Activated CD4-positive, alpha-beta memory T cell treated with anti-CD3 and anti-CD28 coated beads for 36 hours (primary cell): ENCODE measurements at places on chromosomes 2 and 18.

DNA sequence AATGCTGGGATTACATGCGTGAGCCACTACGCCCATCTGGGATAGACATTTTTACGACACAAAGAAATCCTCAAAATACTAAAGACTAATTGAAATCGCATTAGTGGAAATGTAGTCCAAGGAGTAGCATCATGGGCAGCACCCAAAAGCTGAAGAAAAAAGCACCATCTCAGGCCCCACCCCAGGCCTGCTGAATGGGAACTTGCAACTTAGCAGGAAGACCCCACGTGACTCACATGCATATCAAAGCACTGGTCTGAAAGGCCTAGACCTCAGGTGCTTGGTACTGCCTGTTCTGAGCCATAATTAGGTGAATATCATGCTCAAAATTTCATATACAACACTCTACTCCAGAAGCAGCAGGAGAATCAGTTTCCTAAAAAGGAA lies 28.9 kb downstream of the SPRED2 start:
- no peak for DNase-seq

DNA sequence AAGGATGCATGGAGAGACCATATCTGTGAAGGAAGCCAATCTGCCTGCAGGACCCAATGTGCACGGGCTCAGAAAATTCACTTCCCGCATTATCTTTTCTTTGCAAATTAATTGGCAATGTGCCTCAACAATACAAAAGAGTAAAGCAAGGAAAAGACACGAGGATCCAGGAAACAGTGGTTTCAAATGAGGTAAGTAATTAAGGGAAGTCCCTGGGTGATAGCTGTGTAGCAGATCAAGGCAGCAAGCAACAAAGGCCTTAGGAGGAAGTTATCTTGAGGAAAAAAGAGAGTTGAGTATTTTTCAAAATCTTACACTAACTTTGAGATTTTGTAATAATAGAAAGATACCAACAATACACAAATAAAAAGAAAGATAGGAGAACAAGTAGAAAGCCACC lies 44.3 kb upstream of the TGIF1 start:
- DNase-seq: no peak

DNA sequence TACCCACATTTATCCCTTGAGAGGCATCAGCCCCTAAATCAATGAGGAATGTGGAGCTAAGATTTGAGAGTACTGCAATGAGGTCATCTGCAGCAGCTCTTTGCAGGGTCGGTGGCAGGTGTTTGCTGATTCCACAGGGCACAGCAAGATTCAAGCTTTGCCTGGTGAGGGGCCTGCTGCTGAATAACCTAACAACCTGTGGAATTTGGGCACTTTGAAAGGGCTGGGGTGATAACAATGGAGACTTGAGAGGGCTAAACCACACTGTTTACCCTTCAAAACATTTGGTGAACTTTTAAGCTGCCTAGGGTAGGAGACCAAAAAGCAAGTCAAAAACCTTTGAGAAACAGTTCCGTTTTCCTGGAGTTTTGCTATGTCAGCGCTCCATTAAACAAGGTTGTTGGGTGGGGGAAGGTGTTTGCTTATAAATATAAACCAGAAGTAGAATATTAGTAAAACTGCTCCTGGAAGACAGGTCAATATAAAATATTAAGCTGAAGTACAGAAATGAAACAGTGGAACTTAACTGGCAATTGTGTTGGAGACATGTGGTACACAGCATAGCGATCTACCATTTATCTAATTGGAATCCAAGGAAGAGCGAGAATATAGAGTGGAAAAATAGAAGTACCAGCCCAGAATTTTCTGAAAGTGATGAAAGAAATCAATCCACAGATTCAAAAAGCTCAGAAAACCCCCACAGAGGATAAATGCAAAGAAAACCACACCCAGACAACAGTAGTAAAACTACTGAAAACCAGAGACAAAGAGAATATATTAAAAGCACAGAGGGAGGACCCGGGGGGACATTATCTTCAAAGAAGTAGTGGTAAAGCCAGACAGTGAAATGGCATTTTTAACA lies 15.7 kb downstream of the COPS8 start:
- no peak for DNase-seq

- no peak for DNase-seq
Observed at GRCh38 chr18:58168221-58168620, 124.2 kb downstream of the NEDD4L start.

- no peak for DNase-seq
Observed at GRCh38 chr2:21277068-21278056, 153.6 kb downstream of the TDRD15 start.

- DNase-seq: peak; percentile 45
Observed at GRCh38 chr2:108594982-108595464, 60.8 kb downstream of the LIMS1 start.

DNA sequence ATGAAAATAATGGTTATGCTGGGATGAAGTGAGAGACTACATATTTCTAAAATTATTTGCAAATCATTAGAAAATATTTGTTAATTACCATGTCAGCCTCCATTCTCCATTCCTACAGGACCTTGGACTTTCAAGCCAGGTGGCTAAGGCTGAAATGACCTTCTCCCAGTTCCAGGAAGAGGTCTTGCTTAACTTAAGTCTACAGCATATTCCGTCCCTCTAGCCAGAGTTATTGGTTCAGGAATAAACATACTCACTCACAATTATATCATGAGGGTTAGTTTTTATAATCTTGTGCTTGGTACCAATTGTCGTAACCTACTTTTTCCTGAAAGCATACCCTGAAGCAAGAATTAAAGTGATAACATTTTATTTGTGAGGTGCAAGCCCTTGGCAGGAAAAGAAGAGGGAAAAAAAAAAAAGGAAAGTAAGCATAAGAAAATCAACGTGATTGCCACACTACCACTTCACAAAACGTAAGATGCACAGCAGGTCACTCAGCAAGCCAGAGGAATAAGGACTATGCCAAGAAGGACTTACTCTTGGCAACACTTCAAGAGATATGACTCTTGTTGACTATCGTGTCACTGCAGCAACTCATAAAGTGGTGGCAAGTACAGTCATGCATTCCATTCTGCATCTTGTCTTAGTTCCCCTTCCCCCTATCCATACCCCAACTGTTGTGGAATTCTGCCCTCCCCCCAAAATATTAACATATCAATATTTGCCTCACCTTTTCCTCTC lies 479.1 kb downstream of the MBD2 start:
- no peak for DNase-seq

GRCh38 chr18:8732442-8733360 lies 27.3 kb downstream of the MTCL1 start:
- DNase-seq: no peak

DNA sequence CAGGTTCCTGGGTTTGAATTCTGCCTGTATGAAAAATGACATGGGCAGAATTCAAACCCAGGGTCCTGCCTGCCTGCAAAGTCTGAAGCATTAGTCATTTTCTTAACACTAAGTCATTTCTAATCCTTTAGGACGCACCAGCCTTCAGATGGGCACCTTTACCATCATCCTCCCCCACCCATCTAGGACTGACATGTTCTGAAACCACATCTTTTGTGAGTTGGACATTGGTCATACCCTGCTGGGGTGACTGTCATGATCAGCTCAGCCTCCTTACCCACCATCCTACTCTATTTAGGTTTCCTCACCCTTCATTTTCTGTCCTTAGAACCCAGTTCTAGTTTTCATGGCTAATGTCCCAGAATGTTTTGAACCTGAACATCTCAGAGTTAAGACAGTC lies 104.9 kb downstream of the TRIB2 start:
- DNase-seq: peak; percentile 39

DNA sequence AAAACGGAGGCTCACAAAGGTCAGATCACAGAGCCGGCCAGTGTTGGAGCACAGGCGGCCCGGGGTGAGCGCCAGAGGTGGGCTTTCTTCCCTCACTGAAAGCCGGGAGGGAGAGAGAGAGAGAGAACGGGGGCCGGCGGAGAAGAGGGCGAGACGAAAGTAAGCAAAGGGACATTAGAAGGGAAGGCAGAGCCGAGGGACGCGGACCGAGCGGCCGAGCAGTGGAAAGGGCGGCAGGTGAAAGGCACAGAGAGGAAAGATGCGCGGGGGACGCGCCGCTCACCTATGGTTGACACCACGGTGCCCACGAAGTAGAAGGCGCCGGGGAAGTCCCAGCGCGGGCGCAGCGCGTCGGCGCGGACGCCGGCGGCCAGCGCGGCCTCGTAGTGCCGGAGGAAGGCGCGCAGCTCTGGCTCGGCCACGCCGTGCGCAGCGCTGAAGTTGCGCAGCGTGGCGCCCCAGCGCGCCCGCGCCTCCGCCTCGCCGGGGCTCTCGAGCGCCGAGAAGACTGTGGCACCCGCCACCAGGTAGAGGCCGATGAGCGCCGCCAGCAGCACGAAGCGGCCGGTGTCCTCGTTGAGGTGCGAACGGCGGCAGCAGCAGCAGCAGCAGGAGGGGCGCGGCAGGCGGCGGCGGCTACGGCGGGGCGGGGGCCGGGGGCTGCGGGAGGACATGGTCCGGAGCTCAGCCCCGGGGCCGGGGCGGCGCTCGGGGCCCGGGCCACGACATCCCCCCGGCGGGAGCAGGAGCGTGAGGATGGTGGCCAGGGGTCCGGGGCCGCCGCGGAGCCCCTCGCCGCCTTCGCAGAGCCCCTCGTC lies 166.9 kb downstream of the MSH2 start:
- DNase-seq: peak; percentile 13

GRCh38 chr18:41353777-41354528 lies 601.1 kb upstream of the PIK3C3 start:
- no peak for DNase-seq

- DNase-seq: no peak
Observed at GRCh38 chr2:196187898-196188458, 16.6 kb upstream of the STK17B start.

DNA sequence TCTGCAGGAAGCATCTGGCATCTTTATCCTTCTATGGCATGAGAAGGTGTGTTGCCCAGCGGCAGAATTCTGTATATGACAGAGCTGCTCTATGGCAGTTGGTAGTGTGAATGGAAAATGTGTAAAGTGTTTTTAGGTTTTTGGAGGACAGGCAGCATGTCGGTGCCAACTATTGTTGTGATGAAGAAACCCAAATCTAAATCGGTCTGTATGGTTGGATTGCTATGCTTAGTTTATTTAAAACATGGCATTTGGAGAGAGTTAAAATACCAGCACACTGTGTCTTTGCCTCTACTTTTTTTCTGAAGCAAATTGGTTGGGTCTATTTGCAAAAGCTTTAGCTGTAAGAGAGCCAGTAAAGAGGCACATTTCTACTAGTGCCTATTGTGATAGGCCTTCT lies 136.7 kb downstream of the CTNNA2 start:
- DNase-seq: no peak

GRCh38 chr2:169173876-169174275 lies 104.5 kb downstream of the DHRS9 start:
- no peak for DNase-seq

DNA sequence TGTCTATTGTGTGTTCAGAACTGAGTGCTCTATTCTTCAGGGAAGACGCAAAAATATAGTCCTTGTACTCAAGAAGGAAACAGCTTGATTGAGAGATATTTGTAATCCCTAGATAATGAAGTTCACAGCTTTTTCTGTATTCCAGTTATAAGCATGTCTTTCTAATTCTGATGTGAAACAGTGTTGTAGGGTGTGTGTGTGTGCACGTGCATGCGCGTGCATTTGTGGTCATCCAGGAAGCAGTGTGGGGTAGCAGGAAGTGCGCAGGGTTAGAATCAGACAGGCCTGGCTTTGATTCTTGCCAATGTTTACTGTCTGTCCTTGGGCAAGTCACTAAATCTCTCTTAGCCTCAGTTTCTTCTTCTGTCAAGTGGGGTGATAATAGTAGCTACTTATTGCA lies 87.9 kb downstream of the NPAS2 start:
- no peak for DNase-seq

DNA sequence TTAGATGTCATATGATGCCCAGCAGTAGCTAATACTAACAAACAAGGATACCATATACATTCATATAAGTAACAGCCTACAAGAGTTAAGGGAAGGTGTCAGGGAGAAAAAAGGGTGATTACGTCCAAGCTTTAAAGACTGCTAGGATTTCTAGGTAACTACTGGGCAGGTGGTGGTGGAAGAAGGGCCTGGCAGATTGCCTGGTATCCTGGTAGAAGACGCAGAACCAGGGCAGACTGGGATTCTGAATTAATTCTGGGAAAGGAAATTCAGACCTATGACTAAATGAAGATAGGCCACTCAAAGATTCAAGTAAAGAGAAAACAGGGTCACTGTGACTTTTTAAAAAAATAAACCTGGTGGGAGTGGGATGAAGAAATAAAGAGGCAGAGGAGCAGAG lies 31.9 kb downstream of the NDUFA10 start:
- DNase-seq: no peak

GRCh38 chr2:179569831-179570233 lies 291.6 kb downstream of the ZNF385B start:
- DNase-seq: no peak

DNA sequence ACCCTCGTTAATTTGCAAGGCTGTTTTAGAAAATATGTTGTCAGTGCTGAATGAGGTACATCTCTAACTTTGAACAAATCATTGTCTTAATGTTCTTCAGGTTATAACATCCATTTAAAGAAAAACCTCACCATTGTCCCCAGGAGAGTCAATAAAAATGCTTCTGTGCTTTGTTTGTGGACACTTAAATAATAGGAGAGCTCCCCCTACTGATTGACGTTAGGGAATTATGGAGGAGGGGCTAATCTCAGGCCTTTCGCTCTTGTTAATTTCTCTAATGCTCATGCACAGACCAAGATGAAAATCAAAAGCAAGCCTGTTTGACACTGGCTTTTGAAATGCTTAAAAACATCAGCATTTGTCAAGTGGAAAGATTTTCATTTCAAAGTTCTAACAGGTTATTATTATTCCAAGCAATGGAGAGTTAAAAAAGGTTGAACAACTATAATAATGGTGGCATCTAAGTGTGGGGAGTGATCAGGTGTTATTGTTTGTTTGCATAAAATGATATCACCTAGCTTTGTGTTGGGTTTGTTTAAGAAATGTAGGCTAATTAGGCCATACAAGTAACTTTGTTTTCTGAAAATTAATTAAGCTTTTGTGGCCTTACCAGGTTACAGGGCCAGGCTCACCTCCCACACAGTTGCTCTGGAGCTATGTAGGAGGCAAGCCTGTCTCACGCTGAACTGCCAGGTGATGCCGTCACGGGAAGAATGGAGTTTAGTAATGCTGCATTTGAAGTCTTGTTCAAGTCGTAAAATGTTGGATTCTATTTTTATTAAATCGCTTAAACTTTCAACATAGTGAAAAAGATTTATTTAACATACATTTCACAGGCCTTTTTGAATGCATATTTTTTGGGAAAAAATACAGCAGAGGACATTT lies 51.7 kb upstream of the SMIM21 start:
- no peak for DNase-seq

DNA sequence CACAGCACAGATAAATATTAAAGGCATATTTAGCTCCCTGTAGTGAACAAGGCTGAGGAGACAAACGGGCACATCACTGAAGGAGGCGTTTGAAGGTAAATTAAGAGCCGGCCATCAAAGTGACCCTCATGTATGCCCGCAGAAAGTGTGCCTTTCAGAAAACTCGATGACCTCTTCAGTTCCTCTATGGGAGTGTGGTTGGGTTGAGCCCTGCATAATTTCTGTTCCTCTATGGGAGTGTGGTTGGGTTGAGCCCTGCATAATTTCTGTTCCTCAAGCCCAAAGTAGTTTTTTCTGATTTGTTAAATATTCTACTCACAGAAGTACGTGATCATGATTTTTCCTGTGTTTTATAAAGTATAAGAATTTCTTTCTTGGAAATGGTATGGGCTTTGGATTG lies 568.5 kb downstream of the TSN start:
- DNase-seq: no peak
